ENCODE measurements at places on chromosomes 3 and 15. TPM values are rescaled to one million over a fixed set of nuclear protein-coding genes. Genes with fewer than 3 reads are reported as not detected.

The SPINT1 gene
- total RNA-seq: 272 TPM

The ZBBX gene
- total RNA-seq: not detected

The LNP1 gene
- 3.0 TPM for total RNA-seq

The CHRNA5 gene
- total RNA-seq: 3.8 TPM

The ARL14 gene
- not detected for total RNA-seq

The CAPN3 gene
- total RNA-seq: 1.6 TPM

The A4GNT gene
- total RNA-seq: not detected

The OXTR gene
- total RNA-seq: 0.61 TPM

The CCR8 gene
- not detected for total RNA-seq

The CASR gene
- total RNA-seq: not detected

The IL17RE gene
- 10.8 TPM for total RNA-seq

The PDCD10 gene
- 90.6 TPM for total RNA-seq

The NTRK3 gene
- not detected for total RNA-seq

The CA12 gene
- 107 TPM for total RNA-seq

The RSL24D1 gene
- 99.4 TPM for total RNA-seq

The CHRD gene
- not detected for total RNA-seq

The AKAP13 gene
- 19.7 TPM for total RNA-seq

The NAALADL2 gene
- total RNA-seq: 0.23 TPM

The RASL12 gene
- total RNA-seq: not detected

The CNTN3 gene
- 1.9 TPM for total RNA-seq

The EFCC1 gene
- total RNA-seq: not detected

The TNNC1 gene
- not detected for total RNA-seq

The TMEM207 gene
- total RNA-seq: not detected

The AQP9 gene
- total RNA-seq: 0.08 TPM

The CPEB1 gene
- 0.04 TPM for total RNA-seq

The ZNF385D gene
- total RNA-seq: not detected

The CADM2 gene
- total RNA-seq: not detected

The ALS2CL gene
- total RNA-seq: 89.0 TPM

The SEC61A1 gene
- total RNA-seq: 266 TPM

The CYP19A1 gene
- not detected for total RNA-seq

The ANKDD1A gene
- 0.47 TPM for total RNA-seq

The SLITRK3 gene
- not detected for total RNA-seq

The NDUFB4 gene
- 130 TPM for total RNA-seq
